ENCODE measurements at places on chromosomes 16 and 17.

- no peak for DNase-seq
Observed at GRCh38 chr16:24482681-24483202, 56.6 kb upstream of the RBBP6 start.

DNA sequence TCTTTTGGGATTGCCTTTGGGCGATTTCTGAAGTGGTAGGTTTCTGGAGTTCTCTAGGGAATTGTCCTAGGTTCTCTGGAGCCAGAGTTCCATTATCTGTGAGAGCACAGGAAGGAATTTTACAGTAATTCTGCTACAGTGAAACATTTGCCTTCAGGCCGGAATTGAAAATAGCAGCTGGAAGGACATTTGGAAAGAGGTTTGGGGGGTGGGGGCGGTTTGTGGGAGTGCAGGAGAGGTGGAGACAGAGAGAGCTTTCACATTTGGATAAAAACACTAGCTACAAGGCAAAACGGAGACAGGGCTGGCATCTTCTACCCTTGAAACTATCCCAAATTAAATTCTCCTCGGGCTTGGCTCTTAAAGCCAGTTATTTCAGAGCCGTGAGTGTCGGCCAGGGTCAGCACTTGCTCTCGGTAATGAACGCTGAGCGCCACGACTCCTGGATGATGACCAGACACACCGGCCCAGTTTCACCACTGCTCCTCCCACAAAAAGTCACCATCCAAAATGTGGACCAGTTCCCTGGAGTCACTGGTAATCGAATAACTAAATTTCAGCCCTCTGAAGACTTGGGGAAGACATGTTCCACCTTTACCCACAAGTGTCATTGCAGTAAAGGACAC, 67.7 kb upstream of the TANC2 start:
- peak; percentile 34 for DNase-seq

DNA sequence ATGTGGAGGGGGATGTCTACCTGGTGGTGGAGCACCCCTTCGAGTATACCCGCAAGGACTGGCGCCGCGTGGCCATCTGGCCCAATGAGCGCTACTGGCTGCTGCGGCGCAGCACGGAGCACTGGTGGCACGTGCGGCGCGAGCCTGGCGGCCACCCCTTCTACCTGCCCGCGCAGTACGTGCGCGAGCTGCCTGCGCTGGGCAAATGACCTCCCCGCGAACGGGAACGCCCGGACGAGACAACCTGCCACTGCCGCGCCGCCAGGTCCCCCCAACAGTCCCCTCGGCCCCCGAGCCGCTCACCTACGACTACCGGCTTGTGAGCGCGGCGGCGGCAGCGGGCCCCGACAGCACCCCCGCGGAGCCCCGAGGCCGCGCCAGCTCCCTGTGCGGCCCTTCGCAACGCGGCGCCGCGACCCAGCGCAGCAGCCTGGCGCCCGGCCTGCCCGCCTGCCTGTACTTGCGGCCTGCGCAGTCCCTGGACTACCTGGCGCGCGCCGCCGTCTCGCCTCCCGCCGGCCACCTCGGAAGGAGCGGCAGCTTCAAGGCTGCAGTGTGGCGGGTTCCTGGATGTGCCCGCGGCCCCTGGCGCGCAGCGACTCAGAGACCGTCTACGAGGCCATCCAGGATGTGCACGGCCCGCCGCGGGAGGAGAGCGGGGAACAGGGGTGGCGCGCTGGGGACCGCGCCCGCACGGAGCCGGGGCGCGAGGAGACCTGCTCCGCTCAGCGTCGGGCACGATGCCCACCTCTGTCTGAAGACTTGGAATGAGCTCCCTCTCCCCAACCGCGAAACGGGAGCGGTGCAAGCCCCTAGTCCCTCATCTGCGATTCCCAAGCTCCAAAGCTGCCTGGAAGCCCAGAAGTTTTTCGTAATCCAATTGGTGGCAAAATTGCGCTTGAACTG, 48.7 kb upstream of the AMZ2 start:
- no peak for DNase-seq

- DNase-seq = no peak
Observed at GRCh38 chr16:82328881-82329469, 159.0 kb upstream of the MPHOSPH6 start.

- no peak for DNase-seq
Observed at GRCh38 chr17:27442702-27443101, 13.5 kb upstream of the KSR1 start.

DNA sequence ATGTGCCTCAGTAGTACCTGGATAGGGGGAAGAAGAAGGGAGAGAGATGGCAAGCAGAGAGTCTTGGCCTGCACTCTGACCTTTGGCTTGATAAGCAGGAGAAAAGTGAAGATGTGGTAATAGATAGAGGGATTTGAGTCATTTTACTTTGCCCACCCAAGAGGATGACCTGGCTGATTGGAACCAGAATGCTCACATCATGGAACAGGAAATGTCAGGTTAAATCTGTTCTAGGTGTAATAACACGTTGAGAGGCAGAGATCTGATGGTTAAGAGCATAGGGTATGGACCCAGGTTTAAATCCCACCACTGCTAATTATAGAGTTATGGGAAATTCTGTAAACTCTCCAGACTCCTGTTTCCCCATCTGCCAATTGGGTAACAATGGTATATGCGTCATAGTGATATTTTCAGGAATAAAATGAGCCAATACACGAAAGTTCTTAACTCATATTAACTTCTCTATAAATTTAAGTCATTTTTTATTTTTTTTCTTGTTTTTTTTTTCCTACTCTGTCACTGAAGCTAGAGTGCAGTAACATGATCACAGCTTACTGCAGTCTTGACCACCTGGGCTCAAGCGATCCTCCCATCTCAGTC, 8.1 kb upstream of the CCL18 start:
- DNase-seq = no peak

- DNase-seq = no peak
Observed at GRCh38 chr16:48978501-48978900, 303.1 kb downstream of the CBLN1 start.

- DNase-seq = no peak
Observed at GRCh38 chr16:80547145-80547544, 6.4 kb downstream of the DYNLRB2 start.

GRCh38 chr16:79439901-79440300, 160.6 kb downstream of the MAF start:
- no peak for DNase-seq

DNA sequence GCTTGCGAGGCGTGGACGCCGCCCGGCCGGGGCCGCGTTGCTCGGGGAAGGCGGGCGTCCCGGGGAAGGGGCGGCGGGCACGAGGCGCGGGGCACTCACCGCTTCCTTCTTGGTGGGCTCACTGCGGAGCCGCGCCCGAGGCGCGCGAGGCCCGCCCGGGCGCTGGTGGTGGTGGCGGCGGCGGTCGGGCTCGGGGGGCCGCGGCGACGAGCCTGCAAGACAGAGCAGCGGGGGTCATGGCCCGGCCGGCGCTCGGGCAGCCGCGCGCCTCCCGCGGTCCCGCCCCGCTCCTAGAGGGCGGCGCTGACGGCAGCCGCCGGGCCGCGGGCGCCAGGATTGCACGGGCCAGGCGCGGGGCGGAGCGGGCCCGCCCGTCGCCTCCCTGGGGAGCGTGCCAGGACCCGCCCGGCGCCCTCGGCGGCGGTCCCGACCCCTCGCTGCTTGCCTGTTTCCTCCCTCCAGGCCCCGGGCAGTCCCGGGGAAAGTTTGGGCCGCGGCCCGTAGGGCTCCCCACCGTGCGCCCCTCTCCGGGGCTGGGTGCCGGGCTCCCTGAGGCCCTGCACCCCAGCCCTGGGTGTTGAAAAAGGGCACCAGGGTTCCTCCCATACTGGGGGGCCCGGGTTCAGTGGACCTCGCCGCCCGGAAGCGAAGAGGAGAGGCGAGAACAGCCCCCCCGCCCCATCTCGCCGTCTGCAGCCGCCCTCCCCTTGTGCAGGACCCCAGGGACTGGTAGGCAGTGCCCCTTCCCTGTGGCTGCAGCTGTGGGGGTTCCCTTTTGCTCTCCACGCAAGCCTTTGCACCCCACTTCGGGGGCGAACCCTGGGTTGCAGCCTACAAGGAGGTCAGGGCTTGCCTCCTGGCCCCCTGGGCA, at the start of gene C16orf74:
Gene C16orf74 (minus strand): TSS at position 270 of the 871 bp plus-strand sequence. CDS start 15,879 bp downstream, outside the sequence.
- DNase-seq = peak; percentile 57

DNA sequence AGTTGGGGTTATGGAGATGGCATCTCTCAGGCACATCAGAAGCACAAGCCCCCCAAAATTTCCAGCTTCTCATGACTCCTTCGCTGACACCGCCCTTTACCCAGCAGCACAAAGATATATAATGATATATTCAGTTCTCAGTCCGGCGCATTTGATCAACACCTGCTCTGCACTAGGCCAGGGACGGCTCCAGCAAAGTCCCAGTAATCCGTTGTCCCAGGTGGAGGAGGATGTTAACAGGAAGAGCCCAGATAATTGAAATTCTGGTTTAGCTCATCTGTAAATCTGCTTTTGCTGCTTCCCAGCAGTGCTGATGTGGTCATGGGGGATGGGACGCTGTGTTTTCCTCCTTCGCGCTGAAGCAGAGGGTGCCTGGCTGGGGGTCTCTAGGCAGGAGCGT, 131.5 kb downstream of the OR1D5 start:
- no peak for DNase-seq

DNA sequence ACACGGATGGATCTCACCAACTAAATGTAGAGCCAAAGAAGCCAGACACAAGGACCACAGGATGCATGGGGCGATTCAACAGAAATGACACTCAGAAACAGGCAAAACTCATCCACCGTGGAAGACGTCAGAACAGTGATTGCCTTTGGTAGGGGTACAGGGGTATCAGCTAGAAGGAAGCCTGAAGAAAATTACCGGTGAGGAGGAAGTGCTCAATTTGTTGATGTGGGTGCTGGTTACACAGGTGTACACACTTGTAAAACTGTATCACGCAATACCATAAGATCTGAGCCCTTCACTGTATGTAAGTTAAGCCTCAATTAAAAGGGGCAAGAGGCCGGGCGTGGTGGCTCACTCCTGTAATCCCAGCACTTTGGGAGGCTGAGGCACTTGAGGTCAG, 226.1 kb downstream of the C16orf78 start:
- DNase-seq = no peak

DNA sequence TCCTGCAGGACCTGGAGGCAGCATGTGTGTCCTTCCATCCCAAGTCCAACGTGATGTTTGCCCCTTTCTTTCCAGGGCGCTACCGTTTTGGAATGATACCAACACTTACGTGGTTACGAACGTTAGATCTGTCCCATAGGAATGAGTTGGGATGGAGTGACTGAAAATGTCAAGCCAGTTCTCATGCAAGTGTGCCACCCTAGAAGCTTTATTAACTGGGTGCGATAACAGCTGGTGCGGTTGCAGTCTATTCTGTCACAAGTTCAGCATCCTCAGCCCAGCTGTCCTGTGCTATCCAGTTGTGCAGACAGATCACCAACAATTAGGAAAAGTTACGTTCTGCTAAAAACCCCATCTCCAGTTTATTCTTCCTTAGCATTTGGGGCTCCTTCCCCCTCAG, 52.5 kb downstream of the BANP start:
- DNase-seq = no peak

DNA sequence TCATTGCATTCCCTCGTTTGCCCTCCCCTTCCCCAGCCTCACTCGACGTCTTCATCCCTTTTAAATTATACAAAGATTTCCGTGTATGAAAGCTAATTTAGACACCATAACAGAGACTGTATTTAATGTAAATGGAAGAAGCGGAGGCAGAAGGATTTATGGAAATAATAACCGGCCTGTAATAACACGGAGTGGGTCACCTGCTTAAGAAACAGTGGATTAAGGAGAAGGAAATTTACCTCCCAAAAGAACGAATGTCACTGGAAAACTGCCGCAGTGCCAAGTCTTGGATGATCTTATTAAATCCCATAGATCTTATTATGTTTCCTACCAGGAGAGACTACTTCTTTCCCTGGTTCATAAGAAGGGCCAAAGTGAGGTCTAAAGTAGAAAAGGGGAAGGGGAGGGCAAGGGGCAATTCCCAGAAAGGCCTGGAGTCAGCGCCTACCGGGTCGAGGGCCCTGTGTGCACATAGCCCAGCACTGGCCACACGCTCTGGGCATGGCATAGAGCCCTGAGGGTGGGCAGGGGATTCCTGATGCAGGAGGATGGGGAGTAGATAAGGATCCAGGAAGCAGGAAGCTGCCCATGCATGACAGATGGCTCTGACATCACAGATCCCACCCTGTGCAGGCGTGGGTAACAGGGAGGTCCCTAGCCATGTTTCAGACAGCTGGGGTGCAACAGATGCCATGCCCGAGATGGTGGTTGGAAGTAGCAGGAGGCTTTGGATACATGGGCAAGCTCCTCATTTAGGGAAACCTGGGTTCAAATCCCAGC, 56.2 kb upstream of the RPL38 start:
- DNase-seq = no peak

DNA sequence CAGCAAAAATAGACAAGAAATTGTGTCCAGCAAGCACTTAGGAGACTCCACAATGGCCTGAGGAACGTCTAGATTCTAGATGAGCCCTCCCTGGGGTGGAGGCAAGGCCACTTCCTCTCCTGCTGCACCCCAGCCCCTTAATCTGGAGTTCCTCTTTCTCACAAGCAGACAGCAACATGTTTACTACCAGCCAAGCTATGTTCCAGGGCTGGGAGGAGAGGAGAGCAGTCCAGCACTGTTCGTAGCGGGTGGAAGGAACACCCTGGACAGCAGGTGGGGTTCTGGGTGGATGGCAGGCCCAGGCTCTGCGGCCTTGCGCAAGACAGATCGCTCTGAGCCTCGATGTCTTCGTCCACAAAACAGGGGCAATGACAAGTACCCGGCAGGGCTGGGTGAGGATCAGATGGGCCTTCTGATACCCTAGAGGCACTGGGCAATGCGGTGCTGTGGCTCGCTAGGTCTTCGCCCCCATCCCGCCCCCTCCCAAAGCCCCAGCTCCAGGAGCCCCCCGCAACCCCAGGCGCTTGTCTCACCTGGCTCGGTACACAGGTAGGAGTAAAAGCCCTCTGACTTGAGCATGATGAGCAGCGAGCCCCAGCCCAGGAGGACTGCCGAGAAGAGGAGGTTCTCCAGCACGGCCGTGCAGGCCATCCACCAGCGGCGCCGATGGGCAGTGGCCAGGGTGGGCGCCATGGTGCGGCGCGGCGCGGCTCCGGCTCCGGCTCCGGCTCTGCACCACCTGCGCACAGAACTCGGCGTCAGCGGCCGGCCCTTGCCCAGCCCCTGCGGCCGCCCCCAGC, 1.3 kb downstream of the SLC43A2 start:
- DNase-seq = no peak

All from mesenchymal stem cell (in vitro differentiated cells and primary cell).